HT1080 (cell line): ENCODE measurements at places on chromosomes 3 and 15.

- peak; percentile 32 for DNase-seq
Observed at GRCh38 chr15:67832031-67832551, 6.8 kb downstream of the SKOR1 start.

DNA sequence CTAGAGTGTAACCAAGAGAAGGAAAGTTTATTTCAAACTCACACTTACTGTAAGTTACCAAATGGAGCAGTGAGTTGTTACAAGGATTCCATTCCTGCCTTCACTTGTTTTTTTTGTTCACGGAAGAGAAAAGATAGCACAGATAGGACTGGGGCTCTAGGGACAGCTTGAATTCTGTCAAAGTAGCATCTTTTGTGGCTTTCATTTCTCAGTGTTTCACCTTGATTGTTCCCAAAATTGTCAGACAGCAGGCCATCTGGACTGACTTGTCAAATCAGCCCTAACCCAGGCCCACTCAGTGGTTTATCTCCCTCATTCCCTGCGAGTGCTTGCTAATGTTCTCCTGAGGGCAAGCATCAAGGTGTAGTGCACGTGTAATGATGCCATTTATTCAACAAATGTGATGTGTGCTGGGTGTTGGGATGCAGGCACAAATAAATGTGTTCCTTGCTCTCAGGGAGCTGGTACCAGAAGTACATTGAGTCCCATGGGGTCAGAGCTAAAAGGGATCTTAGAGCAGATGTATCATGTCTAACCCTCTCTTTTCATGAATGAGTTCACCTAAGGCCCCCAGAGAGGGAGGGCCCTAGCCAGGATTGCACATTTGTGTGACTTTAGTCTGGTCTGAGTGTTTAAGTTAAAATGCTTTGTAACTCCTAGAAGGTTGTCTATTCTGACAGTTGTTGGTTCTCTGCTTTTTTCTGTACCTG is 49.1 kb downstream of the PDHB start:
- DNase-seq: no peak

- no peak for DNase-seq
Observed at GRCh38 chr3:113165841-113166240, 45.5 kb upstream of the BOC start.

DNA sequence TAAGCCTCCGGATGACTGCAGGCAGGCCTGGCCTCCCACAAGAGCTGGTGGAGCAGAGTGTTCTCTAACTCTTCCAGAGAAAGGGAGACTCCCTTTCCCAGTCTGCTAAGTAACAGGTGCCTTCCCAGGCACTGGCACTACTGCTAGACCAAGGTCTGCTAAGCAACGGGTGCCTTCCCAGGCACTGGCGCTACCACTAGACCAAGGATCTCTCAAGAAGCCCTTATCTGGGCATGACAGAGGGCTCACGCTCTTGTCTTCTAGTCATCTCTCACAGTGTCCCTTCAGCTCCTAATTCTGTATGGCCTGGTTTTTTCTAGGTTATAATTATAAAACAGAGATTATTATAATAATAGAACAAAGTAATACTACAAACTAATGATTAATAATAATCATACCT is 27.8 kb downstream of the MYL3 start:
- DNase-seq: no peak

DNA sequence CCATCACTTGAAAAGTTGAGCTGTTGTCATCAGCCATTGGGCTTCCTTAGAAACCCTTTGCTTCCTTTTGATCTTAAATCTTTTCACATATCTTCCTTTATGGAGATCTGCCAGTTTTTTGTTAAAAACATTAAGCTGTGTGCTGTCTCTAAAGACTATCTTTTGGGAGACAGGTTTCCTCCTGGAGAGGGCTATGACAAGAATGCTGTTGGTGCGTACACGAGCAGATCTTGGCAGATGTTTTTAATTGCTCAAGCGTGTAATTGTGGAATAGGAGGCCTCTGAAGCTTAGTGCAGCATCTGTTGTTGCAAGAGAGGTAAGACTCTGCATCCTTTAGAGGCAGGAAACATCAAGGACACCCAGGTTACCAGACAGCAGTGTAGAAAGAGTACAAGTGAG is 56.8 kb downstream of the PHLDB2 start:
- DNase-seq: no peak

GRCh38 chr3:189632242-189632641 is 1.1 kb downstream of the TP63 start:
- DNase-seq: no peak

- no peak for DNase-seq
Observed at GRCh38 chr3:94066506-94067500, 3.9 kb downstream of the NSUN3 start.

- DNase-seq: peak; percentile 40
Observed at GRCh38 chr3:128950223-128950938, 43.5 kb downstream of the CFAP92 start.

GRCh38 chr3:55937301-55937700 is 450.2 kb upstream of the WNT5A start:
- DNase-seq: no peak

GRCh38 chr3:197787412-197787811 is 3.6 kb upstream of the LRCH3 start:
- DNase-seq: no peak

GRCh38 chr3:190619761-190620160 is 105.9 kb downstream of the IL1RAP start:
- DNase-seq: no peak

DNA sequence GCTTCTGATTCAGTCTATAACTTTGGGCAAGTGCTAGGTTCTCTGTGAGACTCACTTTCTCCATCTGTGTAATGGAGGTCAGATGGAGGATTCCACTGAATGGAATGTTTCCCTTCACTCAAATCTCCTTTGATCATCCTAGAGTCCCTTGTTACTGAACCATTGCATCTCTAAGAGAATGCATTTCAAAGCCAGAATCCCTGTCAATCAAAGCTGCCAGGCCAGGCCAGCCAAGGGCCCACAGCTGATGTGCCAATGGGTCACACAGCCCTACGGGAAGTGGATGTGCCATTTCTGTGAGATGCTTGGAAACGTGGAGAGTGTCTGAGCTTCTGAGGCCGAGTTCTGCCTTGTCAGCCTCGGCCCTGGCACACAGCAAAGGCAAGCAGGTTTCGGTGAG is 32.4 kb downstream of the SCN5A start:
- no peak for DNase-seq

GRCh38 chr3:151119188-151119587 is 33.7 kb downstream of the MED12L start:
- DNase-seq: no peak

DNA sequence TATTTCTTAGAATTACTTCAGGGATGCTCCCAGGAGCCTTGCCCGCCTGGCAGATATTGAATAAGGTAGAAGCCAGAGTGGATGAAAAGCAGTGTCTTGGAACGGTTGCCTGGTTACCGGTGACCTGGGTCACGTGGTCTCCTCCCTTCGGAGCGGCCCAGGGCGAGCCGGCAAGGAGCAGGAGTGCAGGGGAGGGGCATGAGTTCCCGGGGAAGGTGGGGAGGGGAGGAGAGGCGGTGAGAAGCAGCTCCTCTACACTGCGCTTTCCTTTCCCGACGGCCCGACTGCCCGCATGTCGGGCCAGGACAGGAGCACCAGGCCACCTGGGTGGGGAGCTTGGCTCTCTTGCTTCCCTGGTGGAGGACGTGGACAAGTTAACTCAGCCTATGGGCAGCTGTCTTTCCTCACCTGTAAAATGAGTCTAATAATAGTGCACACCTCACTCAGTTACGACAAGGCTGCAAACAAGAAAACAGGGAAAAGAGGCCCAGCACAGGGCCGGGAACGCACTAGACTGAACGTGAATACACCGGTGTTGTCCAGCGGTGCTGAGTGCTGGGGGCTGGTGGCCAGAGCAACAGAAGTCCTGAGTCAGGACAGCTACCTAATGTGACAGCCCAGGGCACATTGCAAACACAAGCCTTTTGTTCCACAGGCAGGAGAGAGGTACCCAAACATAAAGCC is 198.3 kb downstream of the ADAMTS9 start:
- DNase-seq: no peak

DNA sequence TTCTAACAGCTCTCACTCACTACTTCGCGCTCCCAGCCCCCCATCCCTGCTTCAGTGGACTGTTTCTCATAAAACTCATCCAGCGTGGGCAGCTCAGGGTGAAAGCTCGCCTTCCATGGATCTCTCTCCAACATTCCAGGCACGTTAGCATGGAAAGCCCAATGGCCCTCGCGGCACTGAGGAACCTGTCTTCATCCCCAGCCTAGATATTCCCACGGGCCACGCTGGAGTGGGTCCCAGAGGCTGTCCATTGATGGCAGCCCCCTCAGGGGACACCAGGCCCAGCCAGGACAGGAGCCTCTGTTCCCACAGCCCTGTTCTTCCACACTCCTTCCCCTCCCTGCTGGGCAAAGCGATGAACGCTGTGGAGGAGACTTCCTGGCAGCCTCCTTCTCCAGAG is 121.1 kb downstream of the SEC22A start:
- DNase-seq: no peak

GRCh38 chr15:39431376-39431775 is 149.5 kb upstream of the THBS1 start:
- DNase-seq: no peak

- peak; percentile 20 for DNase-seq
Observed at GRCh38 chr3:119350114-119350513, 55.9 kb downstream of the ARHGAP31 start.

DNA sequence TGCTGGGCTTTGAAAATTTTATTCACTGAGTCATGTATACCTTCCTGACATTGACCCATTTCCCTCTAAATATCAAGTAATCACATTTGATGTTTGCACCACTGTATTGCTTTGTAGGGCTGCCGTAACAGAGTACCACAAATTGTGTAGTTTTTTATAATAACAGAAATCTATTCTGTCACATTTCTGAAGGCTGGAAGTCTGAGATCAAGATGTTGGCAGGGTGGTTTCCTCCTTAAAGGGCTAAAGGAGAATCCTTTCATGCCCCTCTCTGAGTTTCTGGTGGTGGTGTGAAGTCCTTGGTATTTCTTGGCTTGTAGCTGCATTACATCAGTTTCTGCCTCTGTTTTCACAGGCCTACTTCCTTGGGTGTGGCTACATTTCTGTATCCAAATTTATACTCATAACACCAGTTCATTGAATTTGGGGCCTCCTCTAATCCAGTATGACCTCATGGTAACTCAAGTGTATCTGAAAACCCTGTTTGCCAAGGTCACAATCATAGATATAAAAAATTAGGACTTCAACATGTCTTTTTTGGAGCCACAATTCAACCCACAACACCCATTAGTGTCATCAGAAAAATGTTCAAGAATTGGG is 29.1 kb upstream of the ST6GAL1 start:
- peak; percentile 27 for DNase-seq

DNA sequence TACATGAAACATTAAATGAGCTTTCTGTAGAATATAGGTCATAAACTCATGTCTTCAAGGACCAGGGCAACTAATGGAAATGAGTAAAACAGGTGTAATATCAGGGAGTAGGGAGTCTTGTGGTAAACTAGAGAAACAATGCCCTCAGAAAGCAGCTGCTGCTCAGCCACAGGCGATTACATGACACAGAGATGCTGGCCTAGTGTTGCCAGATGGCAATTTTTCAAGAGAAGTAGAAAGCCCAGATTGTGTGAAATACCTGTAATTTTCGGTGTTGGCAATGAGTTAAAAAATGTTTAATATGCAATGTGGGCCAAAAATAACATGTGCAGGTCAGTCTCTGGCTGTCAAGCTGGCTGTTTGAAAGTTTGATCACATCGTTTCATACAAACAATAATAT is 23.4 kb downstream of the NCEH1 start:
- DNase-seq: no peak

DNA sequence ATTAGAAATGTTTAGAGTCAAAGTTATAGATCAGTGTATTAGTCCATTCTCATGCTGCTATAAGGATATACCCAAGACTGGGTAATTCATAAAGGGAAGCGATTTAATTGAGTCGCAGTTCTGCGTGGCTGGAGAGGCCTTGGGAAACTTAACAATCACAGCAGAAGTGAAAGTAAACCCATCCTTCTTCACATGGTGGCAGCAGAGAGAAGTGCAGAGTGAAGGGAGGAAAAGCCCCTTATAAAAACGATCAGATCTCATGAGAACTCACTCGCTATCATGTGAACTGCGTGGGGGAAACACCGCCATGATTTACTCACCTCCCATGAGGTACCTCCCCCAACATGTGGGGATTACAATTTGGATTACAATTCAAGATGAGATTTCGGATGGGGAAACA is 871.5 kb downstream of the DIPK2A start:
- DNase-seq: peak; percentile 69

DNA sequence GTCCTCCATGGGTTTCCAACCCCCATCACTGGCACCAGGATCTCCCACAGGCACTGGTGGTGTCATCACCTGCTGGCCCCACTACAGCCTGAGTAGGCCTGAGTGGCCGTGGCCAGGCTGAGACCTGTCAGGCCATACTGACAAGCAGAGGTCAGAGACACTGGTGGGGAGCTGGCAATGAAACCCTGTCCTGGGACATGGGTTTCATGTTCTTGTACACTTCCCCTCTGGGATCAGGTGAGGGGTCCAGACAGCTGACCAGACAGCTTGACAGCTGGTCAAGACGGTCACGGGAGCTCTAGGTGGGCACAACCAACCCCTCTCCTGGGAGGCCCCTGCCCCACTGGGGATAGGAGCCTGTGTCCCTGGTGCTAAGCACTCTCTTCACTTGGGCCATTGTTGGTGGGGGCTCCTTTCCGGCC is 13.1 kb downstream of the ZBTB47 start:
- no peak for DNase-seq

DNA sequence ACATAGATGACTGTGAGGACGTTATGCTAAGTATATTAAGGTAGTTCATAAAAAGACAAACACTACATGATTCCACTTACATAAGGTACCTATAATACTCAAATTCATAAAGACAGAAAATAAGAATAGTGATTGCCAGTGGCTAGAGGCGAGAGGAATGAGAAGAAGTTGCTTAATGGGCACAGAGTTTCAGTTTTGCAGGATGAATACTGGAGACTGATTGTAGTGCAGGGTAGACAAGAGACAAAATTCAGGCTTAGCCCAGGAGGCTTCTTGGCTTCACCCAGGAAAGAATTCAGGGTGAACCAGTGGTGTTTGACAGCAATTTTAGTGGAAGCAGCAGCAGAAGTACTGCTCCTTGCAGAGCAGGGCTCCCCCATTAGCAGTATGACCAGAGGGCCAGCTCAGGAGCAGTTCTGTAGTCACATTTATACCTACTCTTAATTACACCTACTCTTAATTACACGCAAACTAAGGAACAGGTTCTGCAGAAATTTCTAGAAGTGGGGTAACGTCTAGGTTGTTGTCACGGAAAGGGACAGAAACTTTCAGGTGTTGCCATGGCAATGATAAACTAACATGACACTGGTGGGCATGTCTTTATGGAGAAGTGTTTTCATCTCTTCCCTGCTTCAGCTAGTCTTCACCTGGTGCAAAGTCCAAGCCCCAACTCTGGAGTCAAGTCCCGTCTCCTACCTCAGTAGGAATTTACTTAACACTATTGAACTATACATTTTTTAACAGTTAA is 55.2 kb downstream of the TBL1XR1 start:
- no peak for DNase-seq

- DNase-seq: no peak
Observed at GRCh38 chr15:40008061-40008765, 30.8 kb downstream of the SRP14 start.
